ENCODE measurements at places on chromosomes 3 and 15.

DNA sequence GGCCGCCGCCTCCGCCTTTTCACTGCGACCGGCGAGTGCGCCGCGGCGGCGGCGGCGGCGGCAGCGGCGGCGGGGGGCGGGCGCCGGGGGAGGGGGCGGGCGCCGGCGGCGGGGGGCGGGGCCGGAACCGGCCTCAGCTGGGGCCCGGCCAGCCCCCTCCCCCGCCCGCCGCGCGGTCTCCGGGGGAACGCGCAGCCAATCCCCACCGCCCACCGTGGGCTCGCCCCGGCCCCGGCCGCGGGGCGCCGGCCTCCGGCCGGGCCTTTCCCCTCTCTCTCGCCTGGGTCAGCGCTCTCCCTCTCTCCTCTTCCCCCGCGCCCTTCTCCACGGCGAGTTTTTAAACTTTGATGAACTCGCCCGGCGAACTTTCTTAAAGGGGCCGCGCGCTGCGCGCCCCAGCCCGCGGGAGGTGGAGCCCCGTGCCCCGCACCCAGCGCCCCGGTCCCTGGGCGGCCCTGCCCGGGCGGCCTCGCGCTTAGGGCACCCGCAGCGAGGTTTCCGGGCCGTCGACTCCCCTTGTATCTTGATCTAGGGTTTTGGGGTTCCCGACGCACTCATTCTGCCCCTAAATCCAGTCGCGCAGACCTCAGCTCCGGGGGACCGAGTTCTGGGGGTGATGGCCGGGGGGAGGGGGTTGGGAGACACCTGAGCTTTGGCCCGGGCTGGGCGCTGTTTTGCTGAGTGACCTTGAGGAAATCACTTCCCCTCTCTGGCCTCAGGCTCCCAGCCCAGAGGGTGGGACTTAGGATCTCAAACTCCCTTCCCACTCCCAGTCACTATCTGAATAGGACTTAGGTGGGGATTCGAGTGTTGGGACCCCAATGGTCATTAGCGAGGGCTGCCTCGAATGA is at the start of gene RBPMS2:
TSS of gene RBPMS2 (minus strand) at position 39 of the 851 bp plus-strand sequence. CDS start 270 bp downstream, outside the sequence.
- DNase-seq = peak; percentile 55

- DNase-seq = no peak
Measured at GRCh38 chr3:119677641-119677934, 382 bp upstream of the COX17 start.

GRCh38 chr3:36596419-36596818 is 167.9 kb downstream of the DCLK3 start:
- no peak for DNase-seq

DNA sequence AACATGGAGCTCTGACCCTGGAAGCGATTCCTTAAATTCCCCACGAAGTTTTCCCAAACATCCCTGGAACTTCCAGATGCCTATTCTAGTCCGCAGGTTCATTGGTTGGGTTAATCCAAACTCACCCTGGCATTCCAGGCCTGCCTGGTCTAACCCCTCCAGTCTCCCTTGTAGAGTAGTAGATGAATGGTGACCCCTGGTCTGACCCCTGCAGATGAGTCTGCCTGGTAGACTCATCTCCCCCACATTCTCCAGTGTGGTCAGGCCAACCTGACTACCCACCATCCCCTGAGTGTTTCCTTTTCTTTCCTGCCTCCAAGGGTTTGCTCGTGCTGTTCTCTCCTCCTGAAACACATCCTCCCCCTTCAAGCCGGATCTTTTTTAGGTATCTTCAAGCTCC is 10.8 kb upstream of the HRH1 start:
- no peak for DNase-seq

GRCh38 chr3:62036726-62037125 is 336.6 kb downstream of the FEZF2 start:
- DNase-seq = no peak
